ENCODE measurements at places on chromosomes 12 and 14. TPM values are rescaled to one million over a fixed set of nuclear protein-coding genes. Genes with fewer than 3 reads are reported as not detected.

The GUCY2C gene
- polyA plus RNA-seq = not detected

The TMEM119 gene
- 0.90 TPM for polyA plus RNA-seq

The RNU4-1 gene
- not detected for polyA plus RNA-seq

The TOMM20L gene
- not detected for polyA plus RNA-seq

The KRT75 gene
- polyA plus RNA-seq = not detected

The OTUB2 gene
- polyA plus RNA-seq = 0.33 TPM

The NKX2-8 gene
- not detected for polyA plus RNA-seq

The PLEKHD1 gene
- 0.18 TPM for polyA plus RNA-seq

The KRT82 gene
- polyA plus RNA-seq = not detected

The OR4K1 gene
- not detected for polyA plus RNA-seq

The WNT5B gene
- not detected for polyA plus RNA-seq

The ASPG gene
- not detected for polyA plus RNA-seq

The BCL11B gene
- polyA plus RNA-seq = 5.6 TPM

The NDUFA9 gene
- 127 TPM for polyA plus RNA-seq

The SAMD15 gene
- polyA plus RNA-seq = not detected

The ZNF140 gene
- polyA plus RNA-seq = 26.0 TPM

The RBM23 gene
- 43.1 TPM for polyA plus RNA-seq

The NTF3 gene
- not detected for polyA plus RNA-seq

The HOXC10 gene
- polyA plus RNA-seq = not detected

The DCN gene
- not detected for polyA plus RNA-seq

The KIF26A gene
- not detected for polyA plus RNA-seq

The KRT1 gene
- polyA plus RNA-seq = 7.8 TPM

The RILPL1 gene
- polyA plus RNA-seq = 0.49 TPM

The SLC10A1 gene
- 0.39 TPM for polyA plus RNA-seq

The TAS2R8 gene
- not detected for polyA plus RNA-seq

Measured in CD4-positive, CD25-positive, alpha-beta regulatory T cell (primary cell).